Activated T-cell treated with anti-CD3 and anti-CD28 coated beads, Interleukin-2, amount 50 U/mL, for 24 hours (primary cell): ENCODE measurements at places on chromosomes 7 and 10.

GRCh38 chr7:25613912-25614311 is 385.6 kb upstream of the NPVF start:
- no peak for DNase-seq

DNA sequence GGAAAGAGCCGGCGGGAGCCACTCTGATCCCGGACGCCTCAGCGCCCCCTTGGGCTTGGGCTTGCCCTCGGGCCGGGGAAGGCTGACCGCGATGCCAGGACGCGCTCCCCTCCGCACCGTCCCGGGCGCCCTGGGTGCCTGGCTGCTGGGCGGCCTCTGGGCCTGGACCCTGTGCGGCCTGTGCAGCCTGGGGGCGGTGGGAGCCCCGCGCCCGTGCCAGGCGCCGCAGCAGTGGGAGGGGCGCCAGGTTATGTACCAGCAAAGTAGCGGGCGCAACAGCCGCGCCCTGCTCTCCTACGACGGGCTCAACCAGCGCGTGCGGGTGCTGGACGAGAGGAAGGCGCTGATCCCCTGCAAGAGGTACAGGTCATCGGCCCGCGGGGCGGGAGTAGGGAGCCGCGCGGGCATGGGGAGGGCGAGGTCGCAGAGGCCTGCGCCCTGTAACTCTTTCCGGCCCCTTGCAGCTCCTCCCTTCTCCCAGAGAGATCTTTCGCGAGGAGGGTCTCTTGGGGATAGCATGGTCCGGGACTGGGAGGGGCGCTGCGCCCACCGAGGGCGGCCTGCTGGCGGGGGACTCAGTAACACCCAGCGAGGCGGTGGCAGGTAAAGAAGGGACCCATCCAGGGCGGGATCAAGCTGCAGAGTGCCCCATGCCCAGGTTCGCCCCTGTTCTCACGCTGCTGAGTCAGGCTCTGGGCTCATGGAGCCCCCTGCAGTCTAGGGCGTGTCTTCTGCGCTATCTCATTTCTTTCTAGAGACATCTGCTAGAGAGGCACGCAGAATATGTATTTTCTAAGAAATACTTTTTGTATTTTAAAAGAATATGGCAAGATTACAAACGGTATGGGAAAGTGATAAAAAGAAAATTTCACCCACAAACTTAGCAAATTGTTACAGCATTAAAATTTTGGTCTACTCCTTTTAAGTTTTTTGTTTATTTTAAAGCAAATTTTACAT is 687 bp downstream of the EPDR1 start:
- DNase-seq: peak; percentile 41

DNA sequence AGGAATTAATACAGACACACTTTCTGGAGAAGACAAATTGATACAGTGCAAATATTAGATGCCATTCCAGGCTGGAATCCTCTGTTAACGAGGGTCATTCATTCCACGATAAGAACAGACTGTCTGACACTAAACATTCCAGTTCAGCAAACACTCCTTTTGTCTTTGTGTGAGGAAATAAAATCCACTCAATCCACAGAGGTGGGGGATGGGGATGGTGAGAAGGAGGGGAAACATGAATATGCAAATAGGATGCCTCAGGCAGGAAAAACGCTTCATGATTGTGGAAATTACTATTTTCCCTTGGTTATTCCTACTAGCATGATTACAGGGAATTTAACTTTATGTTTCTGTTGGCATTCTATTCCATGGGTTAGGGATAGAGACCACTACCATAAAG is 196.9 kb upstream of the CDCA7L start:
- no peak for DNase-seq

- no peak for DNase-seq
Measured at GRCh38 chr7:155392726-155393570, 65.0 kb upstream of the EN2 start.

DNA sequence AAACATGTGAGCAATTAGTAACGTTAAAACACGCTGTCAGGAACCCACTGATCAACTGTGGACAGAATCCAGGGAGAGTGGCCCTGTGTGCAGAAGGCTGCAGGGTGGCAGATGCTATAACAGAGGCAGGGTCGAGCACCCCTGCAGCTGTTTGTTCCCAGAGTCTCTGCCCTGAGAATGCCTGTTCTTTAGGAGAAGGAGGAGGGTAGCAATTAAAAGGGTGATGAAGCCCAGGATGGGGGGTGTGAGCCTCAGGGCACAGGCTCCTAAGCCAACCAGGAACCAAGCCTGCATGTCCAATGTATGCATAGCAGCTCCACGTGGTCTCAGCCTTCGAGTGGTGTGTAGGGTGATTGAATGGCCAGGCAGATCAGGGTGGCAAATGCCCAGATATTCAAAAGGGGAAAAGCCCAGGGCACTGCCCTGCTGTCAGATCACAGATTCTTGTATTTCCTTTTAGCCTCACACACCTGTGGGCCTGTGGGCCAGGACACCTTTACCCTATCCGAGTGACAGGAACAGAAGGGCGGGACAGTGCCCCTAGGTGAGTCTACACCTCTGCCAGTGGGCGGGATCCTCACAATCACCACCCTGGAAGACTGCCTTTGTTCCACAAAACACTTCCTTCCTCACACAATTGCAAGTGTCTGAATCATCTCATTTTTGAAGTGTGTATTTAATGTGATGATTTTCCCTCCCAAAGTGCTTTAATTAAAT is 7.3 kb downstream of the WDFY4 start:
- DNase-seq: no peak

GRCh38 chr7:31437250-31437865 is 76.5 kb upstream of the ITPRID1 start:
- DNase-seq: no peak

- no peak for DNase-seq
Measured at GRCh38 chr7:99086532-99086931, 57.4 kb downstream of the SMURF1 start.

DNA sequence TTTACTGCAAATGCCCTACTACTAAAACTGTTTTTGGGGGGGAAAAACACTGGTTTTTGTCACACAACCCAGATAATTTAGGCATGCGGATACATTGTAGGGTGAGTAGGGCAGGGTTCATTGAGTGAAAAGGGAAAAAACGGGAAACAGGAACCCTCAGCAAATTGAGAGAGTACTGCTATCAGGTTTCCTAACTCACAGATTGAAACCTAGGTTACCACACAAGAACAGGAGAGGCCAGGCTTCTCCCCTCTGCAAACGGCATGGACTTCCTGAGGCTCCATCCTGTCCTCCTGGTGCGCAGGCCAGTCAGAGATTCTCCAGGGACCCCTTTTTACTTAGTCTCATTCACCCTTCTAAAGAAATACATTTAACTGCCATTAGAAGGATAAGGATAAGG is 30.6 kb downstream of the AVL9 start:
- no peak for DNase-seq

GRCh38 chr10:27457966-27458365 is 46.1 kb upstream of the RAB18 start:
- DNase-seq: no peak

DNA sequence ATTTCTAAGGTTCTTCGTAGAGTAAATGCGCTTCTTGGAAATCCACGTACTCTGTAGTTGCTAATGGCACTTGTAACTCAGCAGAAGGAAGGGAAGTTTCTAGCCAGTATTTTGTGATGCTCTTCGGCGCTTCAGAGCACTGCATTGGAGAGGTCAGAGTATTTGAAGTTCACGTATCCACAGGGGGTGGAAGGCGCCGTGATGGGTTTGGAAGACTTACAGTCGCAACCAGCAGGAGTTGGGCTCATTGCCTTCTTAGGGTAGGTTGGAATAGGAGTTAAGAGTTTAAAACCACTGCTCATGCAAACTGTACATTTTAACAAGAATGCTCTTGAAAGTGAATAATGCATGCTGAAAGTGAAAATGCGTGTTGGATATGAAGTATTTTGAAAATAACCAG is 49.1 kb downstream of the SHH start:
- DNase-seq: no peak

DNA sequence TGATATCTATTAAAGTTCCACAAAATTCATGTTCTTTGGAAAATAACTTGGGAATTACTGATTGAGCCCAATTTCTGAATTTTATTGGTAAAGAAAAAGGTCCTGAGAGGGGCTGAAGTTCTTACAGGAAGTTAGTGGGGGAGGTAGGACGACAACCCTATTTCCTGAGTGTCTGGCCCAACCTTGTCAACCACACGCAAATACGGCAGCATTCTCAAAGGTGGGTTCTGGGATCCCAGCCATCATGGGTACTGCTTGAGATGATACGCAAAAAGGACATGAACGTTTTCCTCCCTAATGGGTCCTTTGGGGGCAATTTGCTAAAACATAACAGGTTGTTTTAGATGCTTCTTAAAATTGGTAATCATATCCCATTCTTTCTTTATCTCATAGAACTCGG is 2.7 kb upstream of the PDCD4 start:
- no peak for DNase-seq

- DNase-seq: no peak
Measured at GRCh38 chr10:48529331-48529730, 75.5 kb downstream of the ARHGAP22 start.

DNA sequence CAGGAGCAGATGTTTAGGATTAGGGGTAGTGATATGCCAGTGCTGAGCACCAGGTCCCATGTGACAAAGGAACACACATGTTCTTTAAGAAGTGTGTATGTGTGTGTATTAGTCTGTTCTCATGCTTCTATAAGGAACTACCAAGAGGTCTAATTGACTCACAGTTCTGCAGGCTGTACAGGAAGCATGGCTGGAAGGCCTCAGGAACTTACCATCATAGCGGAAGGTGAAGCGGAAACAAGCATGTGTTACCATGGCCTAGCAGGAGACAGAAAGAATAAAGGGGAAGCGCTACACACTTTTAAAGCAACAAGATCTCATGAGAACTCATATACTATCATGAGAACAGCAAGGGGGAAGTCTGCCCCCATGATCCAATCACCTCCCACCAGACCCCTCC is 22.8 kb upstream of the PDZD8 start:
- no peak for DNase-seq

GRCh38 chr10:76041551-76041950 is 610.1 kb downstream of the LRMDA start:
- no peak for DNase-seq

DNA sequence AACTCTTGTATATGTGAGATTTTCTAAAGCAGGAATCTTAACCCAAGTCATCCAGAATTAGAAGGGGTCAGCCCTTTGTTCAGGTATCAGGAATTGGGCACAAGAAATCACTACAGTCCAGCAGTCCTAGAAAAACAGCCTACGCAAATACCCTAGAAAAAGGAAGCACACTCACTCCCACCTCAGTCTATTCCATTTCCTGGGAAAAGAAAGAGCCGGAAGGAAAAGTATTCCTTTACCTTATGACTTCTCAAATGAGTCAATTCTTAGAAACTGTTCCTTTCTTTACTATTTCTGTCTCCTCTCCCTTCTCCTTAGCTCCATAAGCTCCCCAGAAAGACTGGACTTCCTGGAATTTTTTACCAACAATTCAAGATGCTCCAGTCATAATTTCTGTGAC is 62.7 kb downstream of the DNAJC12 start:
- DNase-seq: no peak

DNA sequence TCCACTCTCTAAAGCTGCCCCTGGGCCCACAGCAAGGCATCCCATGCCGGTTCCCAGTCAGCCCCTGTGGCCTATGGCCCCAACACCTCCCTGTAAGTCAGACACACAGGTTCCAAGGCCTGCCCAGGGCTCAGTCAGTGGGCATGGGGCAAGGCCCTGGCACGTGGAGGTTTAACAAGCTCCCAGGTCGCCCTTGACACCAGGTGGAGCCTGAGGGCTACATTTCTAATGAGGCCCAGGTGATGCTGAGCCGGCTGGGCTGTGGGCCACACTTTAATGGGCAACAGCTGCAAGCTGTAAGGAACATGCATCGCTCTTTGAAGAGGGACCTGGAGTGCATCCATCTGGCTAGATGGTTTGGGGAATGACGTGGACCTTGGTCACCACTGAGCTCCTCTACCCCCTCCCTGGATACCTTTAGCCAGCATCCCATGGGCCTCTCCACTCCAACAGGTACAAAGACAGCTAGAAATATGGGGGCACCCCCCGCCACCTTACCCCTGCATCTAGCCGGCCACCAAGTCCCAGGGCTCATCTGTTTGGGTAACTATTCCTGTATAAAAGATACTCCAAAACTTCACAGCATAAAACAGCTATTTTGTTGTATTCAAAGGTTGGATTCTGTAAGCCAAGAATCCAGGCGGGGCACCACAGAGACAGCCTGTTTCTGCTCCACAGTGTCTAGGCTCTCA is 122.5 kb downstream of the OAT start:
- peak; percentile 25 for DNase-seq

- no peak for DNase-seq
Measured at GRCh38 chr10:132986076-132986475, 43.7 kb upstream of the CFAP46 start.

GRCh38 chr7:136102881-136103280 is 125.7 kb upstream of the MTPN start:
- DNase-seq: no peak

DNA sequence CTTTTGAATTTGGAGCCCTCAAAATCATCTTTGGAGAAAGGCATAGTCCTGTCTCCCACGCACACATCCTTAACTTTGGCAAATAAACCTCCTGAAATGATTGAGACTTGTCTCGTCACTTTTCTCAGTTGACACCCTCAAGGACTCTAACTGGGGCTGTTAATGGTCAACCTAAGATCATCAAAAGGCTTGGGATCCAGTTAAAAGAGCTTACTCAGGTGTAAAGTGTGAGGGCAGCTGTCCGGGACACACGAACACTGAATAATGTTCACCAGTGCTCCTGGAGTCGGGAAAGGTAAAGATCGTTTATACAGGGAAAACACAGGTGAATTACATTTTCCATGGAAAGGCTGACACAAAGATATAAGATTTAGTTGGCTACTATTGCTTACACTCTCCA is 84.7 kb downstream of the PAXIP1 start:
- DNase-seq: no peak

DNA sequence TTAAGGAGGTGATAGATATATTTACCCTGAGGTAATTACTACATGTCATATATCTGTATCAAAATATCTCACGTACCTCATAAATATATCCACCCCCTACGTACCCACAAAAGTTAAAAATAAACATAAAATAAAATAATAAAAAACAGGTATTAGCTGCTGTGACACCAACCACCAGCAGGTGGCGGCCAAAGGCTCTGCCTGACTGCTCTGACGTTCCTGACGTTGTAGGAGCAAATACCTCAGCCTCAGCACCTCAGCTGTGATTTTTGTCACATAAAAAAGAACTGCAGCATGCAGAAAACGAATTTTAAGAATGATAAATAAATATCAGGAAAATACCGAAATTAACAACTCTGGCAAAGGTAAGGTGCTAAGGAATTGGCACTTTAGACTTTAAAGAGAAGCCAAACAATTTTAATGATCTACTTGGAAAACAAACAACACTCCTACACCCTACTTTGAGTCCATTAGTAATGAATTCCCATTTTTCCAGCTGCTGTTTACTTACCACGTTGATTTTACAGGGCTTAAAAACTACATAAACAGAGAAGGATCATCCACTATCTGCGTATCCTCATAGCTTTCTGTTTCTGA is 125.4 kb upstream of the TARP start:
- DNase-seq: peak; percentile 64

- no peak for DNase-seq
Measured at GRCh38 chr7:77699056-77699455, 2.8 kb downstream of the RSBN1L start.

- DNase-seq: no peak
Measured at GRCh38 chr7:92633211-92633906, 43.2 kb upstream of the FAM133B start.
